ENCODE measurements at places on chromosomes 6 and 20.

GRCh38 chr6:168395983-168396382, 45.0 kb upstream of the SMOC2 start:
- no peak for DNase-seq

DNA sequence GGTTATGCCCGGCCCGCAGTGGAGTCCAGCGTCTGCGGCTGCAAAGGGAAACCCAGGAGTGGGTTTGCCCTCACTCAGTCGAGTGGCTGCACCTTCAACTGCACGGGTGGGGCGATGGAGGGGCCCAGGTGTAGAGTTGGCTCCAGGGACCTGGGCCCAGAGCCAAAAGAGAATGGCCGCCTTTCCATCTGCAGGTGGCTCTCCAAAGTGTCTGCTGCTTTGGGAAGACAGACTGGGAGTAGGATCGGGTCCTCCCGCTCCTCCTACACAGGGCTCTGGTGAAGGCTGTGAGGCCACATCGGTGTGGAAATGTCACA, 80.1 kb downstream of the PTPN1 start:
- no peak for DNase-seq

- no peak for DNase-seq
Observed at GRCh38 chr6:120056085-120056484, 706.5 kb upstream of the MAN1A1 start.

DNA sequence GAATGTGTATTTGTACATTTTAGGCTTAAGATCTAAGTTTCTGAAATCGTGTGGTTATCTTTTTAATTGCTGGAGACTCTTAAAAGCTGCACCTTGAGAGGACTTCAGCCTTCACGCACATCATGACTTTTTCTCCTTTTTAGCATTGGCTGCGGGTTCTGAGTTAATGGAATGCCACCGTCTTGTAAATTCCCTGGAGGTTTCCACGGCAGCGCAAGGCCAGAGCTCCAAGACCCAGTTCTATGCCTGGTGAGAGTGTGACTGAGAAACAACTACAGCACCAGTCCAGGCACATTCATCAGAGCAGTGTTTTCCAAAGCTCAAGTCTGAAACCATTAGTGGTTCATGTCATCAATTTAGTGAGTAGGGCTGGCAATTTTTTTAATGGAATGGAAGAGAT, 23.0 kb downstream of the PRR18 start:
- no peak for DNase-seq

DNA sequence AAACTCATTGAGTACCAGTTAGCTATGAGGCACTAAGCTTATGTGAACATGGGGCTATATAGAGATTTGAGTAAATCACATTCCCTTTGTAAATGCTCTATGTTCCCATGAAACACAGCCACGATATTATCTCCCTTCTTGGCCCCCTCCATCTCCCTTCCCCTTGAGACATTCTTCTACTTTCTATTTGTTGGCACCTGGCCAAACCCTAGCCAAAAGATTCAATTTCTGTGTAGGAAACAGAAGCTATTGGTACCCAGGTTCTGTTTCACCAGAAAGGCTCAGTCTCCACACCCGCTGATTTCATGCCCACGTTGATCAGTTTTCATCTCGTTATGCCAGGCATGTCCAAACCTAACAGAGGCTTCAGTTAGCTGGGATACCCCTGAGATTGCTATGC, 145.5 kb upstream of the LAMP5 start:
- no peak for DNase-seq
